CD8-positive, alpha-beta T cell (primary cell): ENCODE measurements at places on chromosomes 16 and 17. TPM values are rescaled to one million over a fixed set of nuclear protein-coding genes. Genes with fewer than 3 reads are reported as not detected.

DNA sequence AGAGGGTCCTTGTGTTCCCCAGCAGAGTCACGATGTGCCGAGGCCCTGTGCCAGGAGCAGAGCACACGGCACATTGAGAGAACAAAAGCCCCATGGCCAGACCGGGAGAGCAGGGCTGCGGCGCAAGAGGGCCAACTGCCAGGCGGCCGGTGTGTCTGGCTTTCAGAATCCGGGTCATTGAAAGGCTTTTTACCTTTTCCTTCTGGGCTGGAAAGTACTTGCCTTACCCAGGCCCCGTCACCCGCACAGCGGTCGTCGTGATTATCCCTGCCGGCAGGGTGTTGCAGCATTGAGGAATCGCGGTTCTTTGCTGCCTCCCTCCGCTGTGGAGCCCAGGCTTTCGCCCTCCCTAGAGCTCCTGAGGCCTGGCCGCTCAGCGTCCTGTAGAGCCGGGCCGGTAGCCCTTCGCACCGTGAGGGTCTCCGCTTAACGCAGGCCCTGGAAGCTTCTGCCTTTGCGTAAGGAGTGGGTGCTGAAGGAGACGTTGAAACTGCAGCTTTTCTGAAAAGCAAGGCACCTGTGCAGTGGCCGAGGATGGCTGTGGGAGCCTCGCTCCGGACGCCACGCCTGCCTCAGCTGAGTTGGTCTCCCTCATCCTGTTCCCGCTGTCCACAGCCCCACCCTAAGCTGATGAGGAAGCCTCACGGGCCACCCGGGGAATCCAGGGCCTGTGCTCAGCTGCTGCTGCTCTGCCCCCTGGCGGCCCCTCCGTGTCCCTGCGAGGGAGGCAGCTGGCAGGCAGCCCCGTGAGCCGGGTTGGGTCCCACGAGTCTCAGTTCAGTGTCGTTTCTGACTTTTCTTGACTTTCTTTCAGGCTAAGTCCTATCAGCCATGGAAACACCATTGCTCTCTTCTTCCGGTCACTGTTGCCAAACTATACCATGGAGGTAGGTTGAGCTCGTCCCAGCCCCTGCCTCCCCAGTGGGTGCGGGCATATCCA, 8.6 kb upstream of the MC1R start:
- DNase-seq: peak; percentile 72

GRCh38 chr17:35801583-35802224, 6.3 kb upstream of the MMP28 start:
- DNase-seq: peak; percentile 17

- DNase-seq: no peak
Measured at GRCh38 chr17:47995241-47995935, 24.5 kb downstream of the CDK5RAP3 start.

DNA sequence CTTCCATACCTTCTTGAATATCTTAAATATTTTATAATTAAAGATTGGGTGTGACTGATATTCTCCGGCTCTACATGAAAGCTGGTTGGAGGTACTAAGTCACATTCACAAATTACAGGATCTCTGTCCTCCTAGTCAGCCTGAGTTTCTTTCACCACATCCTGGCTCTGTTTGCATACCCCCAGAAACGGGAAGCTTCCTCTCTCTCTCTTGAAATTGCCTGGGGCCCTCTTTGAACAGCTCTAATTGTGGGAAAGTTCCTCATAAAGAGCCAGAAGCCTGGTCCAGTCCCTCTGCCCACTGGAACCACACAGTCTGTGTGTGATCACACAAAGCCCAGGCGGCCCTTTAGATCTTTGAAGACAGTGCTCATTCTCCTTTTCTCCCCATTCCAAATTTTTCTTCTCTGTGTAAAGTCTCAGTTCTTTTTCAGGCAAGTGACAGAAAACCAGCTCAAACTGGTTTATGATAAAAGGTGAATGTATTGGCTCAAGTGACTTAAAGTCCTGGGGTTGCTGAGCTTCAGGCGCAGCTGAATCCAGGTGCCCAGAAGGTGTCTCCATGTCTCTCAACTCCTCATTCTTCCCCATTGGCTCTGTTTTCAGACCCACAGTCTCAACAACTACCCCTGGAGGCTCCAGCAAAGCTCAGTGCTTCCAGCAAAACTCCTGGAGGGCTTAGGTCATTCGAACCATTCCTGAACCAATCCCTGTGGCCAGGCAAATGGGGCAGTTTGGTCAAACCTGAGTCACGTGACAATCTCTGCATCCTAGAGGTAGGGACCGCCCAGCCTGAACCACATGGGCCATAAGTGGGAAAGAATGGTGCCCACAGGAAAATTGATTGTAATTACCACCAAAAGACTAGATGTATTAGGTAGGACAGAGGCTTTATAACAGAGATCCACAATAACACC, 8.5 kb upstream of the RAI1 start:
- DNase-seq: no peak

GRCh38 chr17:67452681-67453554, 75.8 kb downstream of the PITPNC1 start:
- peak; percentile 50 for DNase-seq

GRCh38 chr16:75460446-75460845, 4.0 kb downstream of the TMEM170A start:
- no peak for DNase-seq

- DNase-seq: no peak
Measured at GRCh38 chr16:15690296-15690695, 40.3 kb downstream of the NDE1 start.

GRCh38 chr16:55035029-55035428, 104.4 kb downstream of the IRX5 start:
- DNase-seq: no peak

DNA sequence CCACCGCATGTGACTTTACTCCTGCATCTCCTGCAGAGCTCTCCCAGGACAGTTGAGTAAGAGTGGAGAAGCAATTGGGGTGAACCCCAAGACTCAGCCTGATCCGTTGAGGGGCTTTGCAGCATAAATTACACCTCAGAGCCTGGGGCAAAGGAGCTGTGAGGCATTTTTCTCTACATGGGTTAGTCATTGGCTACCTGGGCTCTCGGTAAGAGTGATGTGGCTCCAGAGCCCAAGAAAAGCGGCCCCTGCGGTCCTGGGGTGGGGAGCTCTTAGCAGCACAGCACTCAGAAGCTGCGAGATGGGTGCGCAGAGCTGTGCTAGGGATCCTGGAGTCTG, 40.4 kb upstream of the C16orf78 start:
- no peak for DNase-seq

DNA sequence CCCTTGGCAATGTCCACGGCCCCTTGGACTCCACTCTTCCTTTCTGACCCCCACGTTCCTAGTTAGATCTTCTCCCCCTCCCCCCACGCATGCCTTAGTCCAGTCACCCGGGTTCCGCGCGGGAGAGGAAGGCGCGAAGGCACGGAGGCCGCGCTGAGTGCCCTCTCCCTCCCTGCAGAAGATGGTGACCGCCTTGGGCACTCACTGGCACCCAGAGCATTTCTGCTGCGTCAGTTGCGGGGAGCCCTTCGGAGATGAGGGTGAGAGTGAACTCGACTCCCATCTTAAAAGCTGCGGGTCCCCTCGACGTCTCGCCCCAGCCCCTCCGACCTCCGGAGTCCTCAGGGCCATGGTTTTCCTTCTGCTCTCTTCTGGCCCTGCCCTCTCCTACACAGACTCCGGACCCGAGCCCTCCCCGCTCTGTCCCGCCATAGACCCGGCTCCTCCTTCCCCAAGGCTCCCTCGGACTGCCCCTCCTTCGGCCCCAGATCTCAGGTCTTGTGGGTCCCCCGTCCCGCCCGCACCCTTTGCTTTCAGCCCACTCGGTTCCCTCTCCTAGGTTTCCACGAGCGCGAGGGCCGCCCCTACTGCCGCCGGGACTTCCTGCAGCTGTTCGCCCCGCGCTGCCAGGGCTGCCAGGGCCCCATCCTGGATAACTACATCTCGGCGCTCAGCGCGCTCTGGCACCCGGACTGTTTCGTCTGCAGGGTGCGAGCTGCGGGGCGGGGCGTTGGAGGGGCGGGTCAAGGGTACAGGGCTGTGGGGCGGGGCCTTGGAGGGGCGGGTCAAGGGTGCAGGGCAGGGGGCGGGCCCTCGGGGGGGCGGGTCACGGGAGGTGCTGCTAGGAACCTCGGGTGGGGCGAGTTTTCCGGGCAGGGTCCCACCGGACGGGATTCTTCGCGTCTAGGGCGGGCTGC, 4.6 kb downstream of the TGFB1I1 start:
- DNase-seq: peak; percentile 92

DNA sequence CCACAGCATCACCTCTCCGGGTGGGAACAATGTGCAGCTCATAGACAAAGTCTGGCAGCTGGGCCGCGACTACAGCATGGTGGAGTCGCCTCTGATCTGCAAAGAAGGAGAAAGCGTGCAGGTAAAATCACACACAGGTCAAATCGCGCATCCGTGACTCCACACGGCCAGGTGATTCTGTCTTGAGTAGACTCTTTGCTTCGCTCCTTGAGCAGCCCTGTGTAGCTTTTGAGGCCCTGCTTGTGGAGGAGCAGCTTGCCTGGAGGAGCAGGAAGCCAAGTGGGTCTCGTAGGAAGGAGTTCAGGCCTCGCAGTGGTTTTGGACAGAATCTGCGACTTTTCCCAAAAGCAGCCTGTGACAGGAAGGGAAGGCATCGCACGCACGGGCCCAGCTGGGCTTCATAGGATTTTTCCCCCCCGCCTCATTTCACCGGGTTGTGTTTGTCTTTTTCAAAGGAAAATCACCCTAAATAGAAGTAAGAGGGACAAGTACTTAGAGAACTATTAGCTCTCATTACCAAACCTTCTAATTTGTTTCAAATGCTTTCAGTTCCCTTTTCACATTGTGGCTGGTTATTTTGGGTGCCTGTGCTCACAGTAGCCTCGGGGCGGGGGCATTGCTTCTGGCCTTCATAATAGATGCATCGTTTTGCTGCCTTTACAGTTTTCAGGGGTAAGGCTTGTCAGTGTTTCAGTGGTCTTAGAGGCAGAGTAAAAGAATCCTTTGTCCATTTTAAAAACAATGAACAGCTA, 71.5 kb downstream of the SEC14L1 start:
- no peak for DNase-seq

DNA sequence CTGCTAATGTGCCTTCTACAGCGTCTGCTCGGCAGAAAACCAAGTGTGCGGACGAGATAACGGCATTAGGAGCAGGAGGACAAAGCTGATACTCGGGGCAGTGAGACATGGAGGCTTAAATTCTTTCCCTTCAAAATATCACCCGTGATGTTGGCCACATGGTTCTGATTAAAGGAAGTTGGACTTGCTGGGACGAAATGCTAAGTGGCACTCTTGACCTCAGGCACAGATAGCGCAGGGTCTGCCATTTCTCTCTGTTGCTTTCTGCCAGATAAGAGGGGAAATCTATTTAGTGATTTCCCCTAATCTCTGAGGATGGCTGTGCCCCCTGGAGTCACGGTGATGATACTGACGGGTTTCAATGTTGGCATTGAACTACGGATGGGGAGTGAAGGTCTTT, 509.6 kb upstream of the EEF2KMT start:
- DNase-seq: no peak

DNA sequence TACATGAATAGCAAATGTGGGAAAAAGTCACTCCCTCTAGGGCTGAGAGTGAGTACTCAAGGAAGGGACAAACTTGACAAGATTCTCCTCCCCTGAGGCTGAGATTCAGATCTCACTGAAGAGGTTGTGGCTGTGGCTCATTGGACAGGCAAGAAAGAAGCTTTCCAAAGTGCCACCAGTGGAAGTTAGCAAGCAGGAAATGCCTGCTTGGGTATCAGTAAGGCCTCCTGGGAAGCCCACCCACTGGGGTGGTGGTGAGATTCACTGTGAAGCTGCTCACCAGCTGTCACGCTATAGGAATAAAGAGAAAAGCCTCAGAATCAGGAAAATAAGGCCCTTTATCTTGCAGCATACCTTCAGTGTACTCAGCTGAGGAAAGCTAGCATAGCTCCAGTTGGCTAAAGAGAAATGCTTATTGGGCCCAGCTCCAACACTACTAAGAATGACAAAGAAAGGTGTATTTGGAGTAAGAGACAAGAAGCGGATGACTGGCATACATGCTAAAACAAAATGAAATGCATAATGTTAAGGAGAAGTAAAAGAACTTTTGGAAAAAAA, 274.4 kb upstream of the TOM1L1 start:
- DNase-seq: no peak

DNA sequence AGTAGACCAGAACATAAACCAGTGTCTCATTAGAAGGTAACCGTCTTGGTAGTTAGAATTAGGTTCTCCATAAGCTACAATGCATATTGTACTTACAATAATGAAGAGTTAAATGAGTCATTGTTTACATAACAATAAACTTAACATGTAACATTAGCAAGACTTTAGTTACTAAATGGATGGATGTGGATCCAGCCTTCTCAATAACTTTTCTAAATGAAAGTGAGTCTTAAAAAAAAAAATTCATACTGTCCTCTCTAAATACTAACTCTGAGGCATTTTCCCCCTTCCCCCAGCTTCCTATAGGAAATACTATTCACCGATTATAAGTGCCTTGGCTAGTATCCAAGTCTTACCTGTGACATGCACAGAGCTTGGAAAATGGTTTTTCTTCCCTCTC, 155.3 kb downstream of the CYB561 start:
- no peak for DNase-seq

DNA sequence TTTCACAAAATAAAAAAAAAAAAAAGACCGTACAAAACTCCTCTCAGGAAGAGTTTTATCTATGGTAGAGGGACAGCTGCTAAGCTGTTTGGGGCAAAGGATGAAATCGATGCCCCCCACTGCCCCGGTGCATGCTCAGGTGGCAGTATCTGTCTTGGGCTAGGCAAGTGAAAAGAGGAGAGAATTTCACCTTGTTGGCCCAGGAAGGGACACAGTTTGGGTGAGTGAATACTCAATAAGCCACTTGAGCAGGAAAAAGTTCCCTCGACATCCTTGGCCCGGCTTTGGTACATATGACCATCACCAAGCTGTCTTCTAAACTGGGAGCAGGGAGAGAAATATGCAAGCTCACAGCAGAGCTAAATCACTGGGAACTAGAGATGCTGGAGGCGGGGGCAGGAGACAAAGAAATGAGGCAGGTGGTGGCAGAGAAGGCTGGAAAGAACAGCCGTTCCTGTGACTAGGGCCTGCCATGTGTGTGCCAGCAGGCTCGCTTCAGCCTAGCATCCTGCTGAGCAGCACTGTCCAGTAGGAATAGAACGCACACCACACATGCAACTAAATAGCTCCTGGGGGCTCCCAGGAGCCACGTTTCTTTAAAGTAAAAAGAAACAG, 8.2 kb upstream of the EIF1 start:
- no peak for DNase-seq

The PDIA2 gene
- total RNA-seq: not detected

The ATP1B2 gene
- total RNA-seq: 0.22 TPM

The MAF gene
- 24.8 TPM for total RNA-seq

The RASD1 gene
- total RNA-seq: 2.9 TPM

The KRTAP3-1 gene
- not detected for total RNA-seq

The KCNH4 gene
- total RNA-seq: 0.42 TPM

The GAS2L2 gene
- 0.27 TPM for total RNA-seq

The PRSS27 gene
- 0.65 TPM for total RNA-seq

The SLC46A1 gene
- 0.47 TPM for total RNA-seq

The METTL2A gene
- total RNA-seq: 7.0 TPM

The KCNJ18 gene
- total RNA-seq: not detected

The IRX6 gene
- not detected for total RNA-seq

The HSD17B1 gene
- 0.44 TPM for total RNA-seq

The C17orf50 gene
- total RNA-seq: not detected

The C17orf67 gene
- total RNA-seq: 2.9 TPM

The FN3K gene
- total RNA-seq: 3.1 TPM

The PLXDC1 gene
- total RNA-seq: 75.7 TPM

The ZFP1 gene
- total RNA-seq: 11.9 TPM
